Activated CD8-positive, alpha-beta memory T cell treated with anti-CD3 and anti-CD28 coated beads for 24 hours (primary cell): ENCODE measurements at places on chromosomes 11 and 22.

DNA sequence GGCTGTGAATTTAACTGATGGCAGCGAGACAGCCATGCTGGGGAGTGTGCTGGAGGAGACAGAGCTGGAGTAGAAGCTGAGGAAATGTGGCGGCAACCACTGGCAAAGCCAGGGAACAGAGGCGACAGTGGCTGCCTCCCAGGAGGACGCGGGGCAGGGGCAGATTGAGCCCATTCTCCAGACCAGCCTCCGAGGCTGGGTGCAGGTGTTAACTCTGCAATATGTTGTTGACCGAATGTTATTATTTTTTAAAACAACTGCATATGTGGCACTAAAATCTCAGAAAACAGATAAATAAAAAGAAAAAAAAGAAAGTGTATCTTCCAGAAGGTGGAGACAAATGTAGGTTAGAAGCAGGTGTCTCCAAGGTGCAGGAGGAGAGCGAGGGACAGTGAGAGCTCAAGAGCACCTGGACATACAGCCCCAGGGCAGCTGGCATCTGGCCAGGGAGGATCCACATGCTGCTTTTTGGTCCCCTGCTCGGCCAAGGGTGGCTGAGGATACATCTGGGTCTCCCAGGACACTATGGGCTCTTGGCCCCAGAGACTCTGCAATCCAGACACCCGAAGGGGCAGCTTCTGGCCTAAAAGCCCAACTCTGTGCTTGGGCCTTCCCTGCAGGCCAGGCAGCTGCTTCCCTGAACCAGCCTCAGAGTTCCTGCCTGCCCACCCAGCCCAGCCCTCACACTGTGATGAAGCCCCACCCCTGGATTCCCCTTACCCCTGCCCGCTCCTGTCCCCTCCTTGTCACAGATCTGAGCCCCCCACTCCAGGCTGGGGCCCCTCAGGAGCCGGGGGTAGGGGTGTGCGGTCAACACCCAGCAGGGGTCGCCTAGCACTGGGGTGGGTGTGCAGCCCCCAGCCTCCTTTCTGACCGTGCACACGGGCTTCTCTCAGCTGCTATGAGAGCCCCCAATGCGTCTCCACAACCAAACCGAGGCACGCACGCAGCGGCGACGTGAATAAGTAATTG lies 12.9 kb downstream of the RTN4R start:
- no peak for DNase-seq

- no peak for DNase-seq
Measured at GRCh38 chr22:43098356-43098755, 9.2 kb upstream of the TTLL1 start.

- DNase-seq: no peak
Measured at GRCh38 chr11:72081184-72081644, 564 bp downstream of the LRRC51 start.

DNA sequence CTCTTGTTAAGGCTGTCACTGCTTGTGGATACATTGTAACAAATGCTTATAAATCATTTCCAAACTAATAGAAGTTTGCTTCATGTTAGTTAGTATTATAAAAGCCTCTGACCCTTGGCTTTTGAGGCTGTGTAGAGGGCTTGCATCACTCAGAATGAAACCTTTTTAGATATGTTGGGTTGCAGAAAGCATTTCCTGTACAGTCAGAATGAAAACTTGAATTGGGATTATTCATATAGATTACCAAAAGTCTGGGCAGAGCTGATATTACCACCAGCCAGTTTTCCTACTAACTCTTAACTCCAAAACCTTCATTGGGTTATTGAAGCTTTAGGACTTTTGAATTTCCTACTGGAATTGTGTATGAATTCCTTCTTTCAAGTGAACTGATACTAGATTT lies 12.0 kb downstream of the KMT2A start:
- DNase-seq: no peak

GRCh38 chr11:33147559-33147958 lies 13.7 kb downstream of the CSTF3 start:
- no peak for DNase-seq

- DNase-seq: no peak
Measured at GRCh38 chr11:44326615-44327475, 16.9 kb upstream of the ALX4 start.

- DNase-seq: no peak
Measured at GRCh38 chr11:106482917-106483785, 405.7 kb downstream of the AASDHPPT start.

DNA sequence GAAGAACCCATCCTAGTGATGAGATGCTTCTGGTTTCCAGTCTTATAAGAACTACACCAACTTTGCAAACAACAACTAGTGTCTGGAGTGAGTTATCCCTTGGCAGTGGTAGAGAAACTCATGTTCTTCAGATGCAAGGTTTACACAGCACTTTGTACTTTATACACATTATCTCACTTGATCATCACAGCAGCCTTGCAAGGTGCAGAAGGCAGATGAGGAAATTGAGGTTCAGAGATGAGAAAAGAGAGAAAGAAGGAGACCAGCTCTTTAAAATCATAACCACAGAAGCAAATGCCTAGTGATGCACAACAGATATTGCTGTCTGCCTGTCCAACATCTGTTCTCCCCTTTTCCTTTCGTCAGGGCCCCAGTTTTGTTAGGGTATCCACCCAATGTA lies 16.7 kb upstream of the CD44 start:
- DNase-seq: no peak

GRCh38 chr11:29135504-29135903 lies 881.3 kb downstream of the KCNA4 start:
- DNase-seq: no peak

DNA sequence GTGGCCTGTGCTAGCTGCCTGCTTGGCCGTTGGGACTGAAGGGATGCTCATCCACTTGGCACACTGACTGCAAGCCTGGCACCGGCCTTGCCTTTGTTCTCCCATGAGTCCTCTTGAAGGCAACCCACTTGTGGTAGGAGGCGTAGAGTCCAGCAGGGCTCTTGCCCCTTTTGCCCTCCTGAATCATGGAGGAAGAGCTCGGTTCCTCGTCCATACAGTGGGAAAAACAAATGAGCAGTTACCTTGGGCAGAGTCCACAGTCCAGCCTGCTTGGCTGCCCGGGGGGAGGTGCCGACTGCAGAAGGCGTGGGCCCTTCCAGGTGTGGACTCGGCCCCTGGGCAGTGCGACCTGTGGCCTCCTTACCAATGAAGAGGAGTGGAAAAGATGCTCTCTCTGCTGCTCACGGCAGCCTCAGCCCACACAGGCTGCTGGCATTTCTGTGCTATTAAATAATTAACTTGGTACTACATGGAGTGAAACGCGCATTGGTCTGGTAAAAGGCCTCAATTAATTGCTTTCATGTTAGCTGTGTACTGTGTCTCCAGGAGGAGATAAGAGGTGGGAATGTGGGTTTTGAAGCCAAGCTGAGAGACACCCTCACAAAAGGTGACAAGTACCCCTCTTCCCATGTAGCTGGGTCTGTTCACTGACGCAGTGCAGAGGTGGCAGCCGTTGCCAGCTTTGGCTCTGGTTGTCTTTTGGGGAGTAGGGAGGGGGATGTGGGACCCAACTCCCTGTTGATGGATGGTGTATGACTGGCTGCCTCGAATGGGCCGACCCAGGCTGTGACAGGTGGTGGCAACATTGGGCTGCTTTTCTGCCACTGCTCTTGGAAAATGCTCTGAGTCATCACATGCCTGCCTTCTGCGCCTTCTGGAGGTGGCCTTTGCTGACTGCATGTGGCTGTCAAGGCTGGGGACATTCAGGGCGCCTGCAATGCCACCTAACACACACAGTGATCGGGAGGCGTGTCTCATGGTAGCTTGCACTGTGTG lies 26.8 kb upstream of the B3GAT1 start:
- no peak for DNase-seq

DNA sequence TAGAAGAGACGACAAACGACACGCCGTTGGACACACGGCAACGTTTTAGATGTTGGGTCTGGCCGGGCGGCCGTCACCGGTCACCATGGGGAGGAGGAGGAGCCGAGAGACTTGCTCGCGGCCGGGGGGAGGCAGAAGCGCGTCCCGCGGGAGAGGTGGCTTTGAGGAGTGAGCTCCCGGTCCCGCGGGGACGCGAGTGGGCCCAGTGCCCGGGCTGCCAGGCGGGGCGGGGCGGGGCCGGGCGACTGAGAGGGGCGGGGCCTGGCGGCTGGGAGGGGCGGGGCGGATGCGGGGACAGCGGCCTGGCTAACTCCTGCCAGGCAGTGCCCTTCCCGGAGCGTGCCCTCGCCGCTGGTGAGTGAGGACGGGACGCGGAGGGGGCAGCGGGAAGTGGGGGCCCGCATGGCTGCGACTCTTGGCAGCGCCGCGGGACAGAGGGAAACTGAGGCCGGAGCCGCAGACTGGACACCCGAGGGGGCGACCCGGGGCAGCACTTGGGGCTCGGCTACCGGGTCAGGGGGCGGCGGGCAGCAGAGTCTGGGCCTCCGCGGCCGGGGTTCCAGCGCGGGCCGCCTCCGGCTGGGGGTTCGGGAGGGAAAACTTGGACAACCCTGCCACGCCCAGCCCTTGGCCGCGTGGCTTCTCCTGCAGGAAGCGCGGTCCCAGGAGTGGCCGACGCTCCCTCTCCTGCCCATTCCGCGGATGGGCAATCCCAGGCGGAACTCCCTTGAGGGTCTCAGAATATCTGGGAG lies at the start of gene TSPO:
TSS of gene TSPO (plus strand) at position 309 of the 752 bp plus-strand sequence. CDS start 7,680 bp downstream, outside the sequence.
- DNase-seq: peak; percentile 84

- DNase-seq: no peak
Measured at GRCh38 chr22:32202539-32203180, 2.2 kb downstream of the RFPL2 start.

GRCh38 chr11:118908901-118909618 lies 16.7 kb downstream of the BCL9L start:
- DNase-seq: no peak

DNA sequence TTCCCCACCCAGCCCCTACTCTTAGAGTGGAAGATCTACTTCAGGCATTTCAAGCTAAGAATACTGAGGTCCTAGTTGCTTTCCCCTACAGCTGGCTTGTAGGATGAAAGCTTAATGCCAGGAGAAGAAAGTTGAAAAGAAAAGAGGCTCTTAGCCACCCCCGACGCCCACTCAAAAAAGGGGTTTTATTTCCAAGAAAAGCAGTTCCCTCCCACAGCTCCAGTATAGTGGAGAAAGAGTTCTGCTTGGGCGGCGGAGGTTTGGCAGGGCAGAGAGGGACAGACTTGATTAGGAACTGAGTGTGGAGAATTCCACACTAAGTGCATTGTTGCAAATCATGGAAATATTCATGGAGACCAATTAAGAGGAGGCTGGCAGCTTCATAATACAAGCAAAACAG lies 470.9 kb downstream of the ETS1 start:
- DNase-seq: no peak

- no peak for DNase-seq
Measured at GRCh38 chr11:112162761-112163546, 940 bp downstream of the IL18 start.

- no peak for DNase-seq
Measured at GRCh38 chr11:83744620-83745192, 458.5 kb upstream of the CCDC90B start.

DNA sequence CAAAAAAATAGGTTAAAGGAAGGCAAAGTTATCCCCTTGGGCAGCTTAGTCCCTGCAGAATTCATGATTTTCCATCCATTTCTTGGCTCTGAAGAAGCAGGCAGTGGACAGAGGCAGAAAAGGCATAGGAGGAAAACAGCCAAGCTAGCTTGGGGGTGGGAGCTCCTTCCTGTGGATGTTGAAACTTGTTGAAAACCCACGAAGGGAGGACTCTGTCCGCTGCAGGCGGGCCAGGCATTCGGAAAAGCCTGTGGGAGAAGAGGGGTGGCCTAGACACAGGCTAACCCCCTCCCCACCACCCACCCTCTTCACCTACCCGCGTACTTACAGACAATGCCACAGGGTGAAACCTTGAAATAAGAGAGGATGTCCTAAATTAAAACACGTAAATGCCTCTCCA lies 72.1 kb downstream of the C22orf31 start:
- no peak for DNase-seq

- DNase-seq: no peak
Measured at GRCh38 chr11:117187428-117187798, 8.9 kb downstream of the SIDT2 start.

- DNase-seq: no peak
Measured at GRCh38 chr11:18229501-18229900, 7.1 kb downstream of the SAA4 start.

DNA sequence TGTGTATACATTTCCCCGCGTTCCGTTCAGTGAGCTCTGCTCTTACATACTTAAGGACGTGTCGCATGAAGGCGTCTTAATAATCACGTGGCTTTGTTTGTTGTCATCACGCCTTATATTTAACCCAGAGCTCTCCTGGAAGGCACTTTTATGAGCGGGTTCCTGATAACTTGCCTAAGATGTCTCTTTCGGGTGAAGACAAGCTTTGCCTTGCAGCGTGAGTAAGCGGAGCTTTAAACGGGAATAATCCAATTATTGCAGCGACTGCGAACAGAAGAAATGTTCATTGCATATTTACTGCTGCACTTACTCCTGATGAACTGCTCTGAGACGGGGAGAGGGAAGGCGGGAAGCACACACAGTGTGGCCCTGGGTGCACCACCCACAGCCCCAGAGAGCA lies 1128.2 kb downstream of the BRD1 start:
- no peak for DNase-seq

- no peak for DNase-seq
Measured at GRCh38 chr22:31075961-31076360, 5.2 kb upstream of the SMTN start.

GRCh38 chr22:21641417-21641788 lies 699 bp upstream of the SDF2L1 start:
- no peak for DNase-seq

DNA sequence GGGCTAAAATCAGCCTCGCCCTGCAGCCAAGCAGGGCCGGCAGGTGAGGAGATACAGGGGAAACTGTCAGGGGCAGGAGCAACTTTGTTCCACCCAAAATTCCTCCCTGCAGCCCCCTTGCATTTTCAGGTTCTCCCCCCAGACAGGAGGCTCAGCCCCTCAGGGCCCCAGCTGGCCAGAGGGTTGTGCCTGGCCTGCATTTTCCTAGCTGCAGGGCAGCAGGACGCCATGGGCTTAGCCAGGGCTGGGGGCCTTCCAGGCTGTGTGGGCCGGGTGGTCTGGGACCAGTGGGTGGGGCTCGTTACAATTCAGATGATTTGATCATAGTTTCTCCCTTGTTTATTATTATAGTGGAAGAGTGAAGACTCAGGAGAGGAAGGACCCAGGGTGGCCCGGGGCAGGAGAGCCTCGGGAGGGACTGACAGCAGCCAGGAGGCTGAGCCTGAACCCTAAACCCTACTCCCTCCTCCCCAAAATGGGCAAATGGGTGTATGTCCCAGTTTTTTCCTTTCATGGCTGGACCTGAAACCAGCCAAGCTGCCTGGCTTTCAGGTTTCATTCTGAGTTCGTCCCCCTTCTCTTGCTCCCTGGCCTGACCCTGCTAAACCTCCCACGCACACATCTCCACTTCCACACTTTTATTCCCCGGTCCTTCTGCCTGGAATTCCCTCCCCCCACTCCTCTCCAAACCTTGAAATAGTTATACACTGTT lies 40.0 kb downstream of the AHNAK start:
- DNase-seq: no peak

DNA sequence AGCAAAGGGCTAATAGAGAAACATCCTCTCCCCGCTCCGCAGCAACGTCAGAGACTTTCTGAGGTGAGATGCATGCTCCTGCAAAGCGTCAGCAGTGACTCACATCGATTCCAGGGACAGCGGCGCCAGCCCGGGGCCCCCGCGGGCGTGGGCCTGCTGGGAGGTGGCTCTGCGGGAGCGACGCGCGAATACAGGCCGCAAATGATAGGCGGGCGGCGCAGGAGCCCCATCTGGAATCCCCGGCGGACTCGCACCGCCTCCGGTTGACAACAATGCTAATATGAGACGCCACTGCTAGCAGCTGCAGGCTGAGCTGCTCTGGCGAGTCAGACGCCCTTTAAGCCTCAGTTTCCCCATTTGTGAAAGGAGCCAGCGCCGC lies 557 bp downstream of the RANGAP1 start:
- peak; percentile 92 for DNase-seq

GRCh38 chr11:62540804-62541701 lies 5.6 kb downstream of the AHNAK start:
- DNase-seq: peak; percentile 66
